ENCODE measurements at places on chromosomes 6 and 20.
A peak's percentile ranks its signal among the peaks of the same experiment; 100 is the strongest.

DNA sequence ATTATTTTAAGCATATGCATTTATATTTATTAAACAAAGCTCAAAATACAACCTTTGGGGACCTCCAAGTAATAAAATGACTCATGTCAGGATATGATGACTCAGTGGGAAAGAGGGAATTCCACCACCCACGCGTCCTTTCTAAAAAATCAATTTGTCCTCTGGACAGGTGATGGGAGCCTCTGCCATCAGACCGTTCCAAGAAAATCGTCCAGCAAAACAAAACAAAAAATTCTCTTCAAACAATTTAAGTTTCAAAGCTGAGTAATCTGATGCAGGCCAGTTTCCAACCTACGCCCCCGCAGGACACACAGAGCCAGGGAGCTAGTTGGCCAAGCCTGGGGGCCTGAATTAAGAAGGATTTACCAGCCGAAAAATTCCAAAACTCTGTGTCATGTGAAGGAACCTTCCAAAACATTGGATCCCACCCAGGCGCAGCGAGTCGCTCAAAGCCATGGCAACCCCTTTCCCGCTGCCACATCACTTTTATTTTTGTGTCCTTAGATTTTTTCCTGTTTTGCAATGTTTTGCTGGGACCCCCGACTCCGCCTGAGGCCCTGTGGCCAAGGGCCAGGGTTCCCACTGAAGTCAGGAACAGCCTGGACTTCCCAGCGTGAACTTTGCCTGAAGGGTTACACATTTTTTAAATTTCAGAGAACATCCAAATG, 95.3 kb downstream of the NFATC2 start:
- DNase-seq: no peak

- DNase-seq: no peak
Observed at GRCh38 chr6:138518054-138518453, 18.8 kb upstream of the NHSL1 start.

DNA sequence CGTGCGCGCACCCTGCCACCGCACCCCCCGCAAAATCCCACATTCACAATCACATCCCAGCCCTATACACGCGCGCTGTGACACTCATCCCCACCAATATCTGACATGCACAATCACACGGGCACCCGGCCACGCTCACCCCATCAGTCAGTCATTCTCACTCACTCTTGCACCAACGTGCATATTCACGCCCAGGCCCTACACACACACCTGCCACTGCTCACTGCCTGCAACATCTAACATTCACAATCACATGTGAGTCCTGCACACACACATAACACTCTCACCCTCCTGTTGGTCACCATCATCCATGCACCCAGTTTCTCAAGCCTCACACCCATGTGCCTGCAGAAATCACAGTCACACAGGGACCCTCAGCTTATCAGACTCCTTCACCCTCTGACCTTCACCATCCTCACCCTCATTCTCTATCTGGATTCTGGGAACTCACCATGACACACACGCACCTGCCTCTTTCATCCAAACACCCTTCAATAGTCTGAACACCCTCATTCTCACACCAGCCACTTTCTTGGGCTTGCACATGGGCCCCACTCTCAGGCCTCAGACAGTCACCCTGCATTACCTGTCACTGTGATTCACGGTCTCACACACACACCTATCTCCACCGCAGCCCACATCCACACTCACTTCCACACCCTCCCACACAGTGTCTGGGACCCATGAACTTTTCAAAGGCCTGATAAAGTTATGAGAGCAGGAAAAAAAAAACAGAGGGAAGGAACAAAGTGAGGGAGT, 748 bp upstream of the ATP9A start:
- DNase-seq: no peak

DNA sequence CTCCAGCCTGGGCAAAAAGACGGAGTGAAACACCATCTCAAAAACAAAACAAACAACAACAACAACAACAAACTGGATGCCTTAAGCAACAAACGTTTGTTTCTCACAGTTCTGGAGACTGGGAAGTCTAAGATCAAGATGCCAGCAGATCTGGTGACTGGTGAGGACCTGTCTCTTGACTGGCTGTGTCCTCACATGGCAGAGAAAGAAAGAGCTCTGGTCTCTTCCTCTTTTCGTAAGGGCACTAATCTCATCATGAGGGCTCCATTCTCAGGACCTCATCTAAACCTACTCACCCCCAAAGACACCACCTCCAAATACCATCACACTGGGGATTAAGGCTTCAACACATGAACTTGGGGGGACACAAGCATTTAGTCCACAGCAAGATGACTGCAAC, 13.5 kb upstream of the GFOD1 start:
- DNase-seq: no peak

DNA sequence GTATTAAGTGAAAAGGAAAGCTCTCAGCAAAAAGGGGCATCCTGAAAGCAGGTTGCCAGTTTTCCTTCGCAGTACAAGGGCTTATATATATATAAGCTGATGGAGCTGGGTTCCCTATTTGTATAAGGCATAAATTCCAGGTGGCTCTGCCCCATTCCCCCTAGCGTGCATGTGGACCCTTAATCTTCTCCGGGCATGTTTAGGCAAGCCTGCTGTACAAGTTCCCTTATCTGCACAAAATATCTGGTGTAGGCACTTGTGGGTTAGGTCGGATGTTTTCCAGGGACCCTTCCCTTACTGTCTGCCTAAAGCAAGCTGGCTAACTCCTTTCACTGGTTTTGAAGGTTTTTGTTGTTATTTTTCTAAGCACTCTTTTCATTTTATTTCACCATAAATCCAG, 140.7 kb downstream of the FUT9 start:
- DNase-seq: no peak

DNA sequence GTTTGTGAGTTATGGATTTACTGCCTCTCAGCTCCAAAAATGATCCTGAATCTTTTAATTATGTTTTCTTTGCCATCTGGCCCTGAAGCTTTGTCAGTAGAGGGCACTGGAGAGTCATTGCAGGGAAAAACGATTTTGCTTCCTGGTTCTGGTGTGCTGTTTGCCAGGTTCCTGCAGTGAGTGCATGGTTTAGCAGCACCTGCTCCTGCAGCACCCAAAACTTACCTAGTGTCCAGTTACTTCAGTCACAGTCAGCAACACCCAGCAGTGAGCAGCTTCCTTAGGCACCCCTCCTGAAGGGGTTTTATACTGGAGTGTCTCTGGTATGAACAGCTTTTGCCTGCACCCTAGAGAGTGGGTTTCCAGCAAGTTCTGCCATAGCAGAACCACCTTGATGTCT, 6.0 kb upstream of the TRIM26 start:
- DNase-seq: peak; percentile 11

- no peak for DNase-seq
Observed at GRCh38 chr20:15942130-15942529, 631.1 kb downstream of the KIF16B start.

GRCh38 chr6:54655162-54655561, 191.4 kb upstream of the FAM83B start:
- DNase-seq: no peak

- DNase-seq: no peak
Observed at GRCh38 chr6:74018825-74019224, 322.8 kb downstream of the CD109 start.

DNA sequence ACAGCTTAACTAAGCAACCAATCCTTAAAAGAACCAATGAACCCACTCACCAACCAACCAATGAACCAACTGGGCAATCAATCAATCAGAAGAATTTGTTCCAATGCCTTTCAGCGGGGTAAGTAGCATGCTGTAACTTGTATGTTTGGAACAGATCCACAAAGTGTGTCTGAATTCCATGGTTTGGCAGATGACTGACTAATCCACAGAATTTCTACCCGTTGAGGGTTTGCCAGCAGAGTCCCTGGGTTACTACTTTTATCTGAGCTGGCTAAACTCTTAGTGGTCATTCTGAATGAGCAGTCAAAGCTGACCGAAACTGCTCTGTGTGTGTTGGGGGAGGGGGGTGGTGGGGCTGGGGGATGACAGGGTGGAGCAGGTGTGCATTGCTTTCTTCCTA, 125.0 kb upstream of the JAG1 start:
- no peak for DNase-seq

DNA sequence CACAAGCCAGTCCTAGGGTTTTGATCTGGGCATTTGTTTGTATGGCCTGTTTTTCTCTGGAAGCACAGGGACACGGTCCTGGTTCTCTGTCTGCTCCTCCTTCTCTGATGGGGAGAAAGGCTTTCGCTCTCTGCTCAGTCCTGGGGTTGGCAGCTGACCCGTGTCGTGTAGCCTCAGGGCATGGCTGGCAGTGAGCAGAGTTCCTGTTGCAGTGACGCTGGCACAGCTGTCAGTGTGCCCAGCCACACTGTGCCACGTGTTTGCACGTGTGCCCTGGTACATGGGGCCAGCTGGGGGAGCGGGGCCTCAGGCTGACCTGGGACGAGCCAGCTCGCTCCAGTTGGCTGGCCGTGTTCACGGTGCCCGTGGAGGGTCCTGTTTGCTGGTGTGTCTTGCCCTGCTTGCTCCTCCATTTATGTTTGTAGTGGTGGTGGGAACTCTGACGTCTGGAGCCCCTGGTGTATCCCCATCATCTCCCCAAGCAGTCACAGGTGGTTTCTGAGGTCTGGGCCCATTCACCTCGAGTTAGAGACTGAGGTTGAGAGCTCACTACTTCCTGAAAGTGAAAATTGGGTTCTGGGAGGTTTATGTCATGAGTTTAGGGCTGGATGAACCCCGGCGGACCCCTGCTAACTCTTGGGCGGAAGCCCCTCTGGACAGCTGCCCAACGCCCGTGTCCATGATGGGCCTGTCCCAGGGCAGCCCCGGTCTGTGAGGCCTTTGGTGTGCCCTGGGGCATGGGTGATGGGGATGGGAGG, 10.2 kb upstream of the DNAJC5 start:
- no peak for DNase-seq
